ENCODE measurements at places on chromosomes 11 and 22. TPM values are rescaled to one million over a fixed set of nuclear protein-coding genes. Genes with fewer than 3 reads are reported as not detected.

OR9Q1 gene
- not detected for total RNA-seq

TRPM5 gene
- total RNA-seq, result not detected

- peak; percentile 58 for DNase-seq
Measured at GRCh38 chr11:23288003-23288783, 427.9 kb upstream of the CCDC179 start.

- peak; percentile 55 for DNase-seq
Measured at GRCh38 chr11:129785383-129786111, 30.1 kb upstream of the TMEM45B start.

GRCh38 chr11:88345408-88345807 lies 7.9 kb upstream of the CTSC start:
- no peak for DNase-seq

DNA sequence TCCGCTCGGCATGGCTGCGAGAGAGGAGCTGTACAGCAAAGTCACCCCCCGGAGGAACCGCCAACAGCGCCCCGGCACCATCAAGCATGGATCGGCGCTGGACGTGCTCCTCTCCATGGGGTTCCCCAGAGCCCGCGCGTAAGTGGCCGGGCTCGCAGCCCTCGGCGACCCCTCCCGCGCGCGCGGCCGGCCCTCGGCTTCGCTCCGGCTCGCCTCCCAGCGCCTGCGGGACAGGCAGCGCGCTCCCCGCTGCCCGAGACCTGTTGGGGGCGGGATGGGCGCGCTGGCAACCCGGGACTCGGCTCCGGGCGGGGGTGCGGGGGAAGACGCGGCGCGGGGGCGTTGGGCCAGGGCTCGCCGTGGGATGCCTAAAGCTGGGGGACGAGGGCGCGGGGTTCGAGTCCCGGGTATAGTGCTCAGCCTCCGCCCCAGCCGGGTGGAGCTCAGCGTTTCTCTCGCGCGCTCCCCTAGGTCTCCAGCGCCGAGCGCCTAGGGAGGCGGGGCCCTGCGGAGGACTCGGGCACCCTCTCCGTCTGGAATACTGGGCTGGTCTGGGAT lies 630 bp downstream of the UBASH3B start:
- no peak for DNase-seq

DNA sequence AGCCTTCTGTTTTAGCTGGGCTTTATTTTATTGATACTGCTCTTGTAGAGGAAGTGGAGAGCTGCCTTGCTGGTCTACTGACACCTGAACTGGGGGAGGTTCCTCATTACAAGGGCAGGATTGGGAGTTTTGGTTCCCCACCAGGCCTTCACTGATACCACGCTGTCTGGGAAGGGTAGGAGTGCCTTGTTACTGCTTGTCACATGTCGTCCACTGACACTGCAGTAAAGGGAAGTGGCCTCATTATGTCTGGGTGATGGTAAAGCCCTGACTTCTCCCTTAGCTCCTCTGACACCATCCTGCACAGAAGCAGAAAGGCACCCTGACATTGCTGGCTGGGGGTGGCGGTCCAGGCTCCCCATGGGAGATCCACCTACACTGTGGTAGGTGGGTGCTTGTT lies 38.7 kb upstream of the ELF5 start:
- DNase-seq, result no peak

- peak; percentile 81 for DNase-seq
Measured at GRCh38 chr11:123509737-123510578, 79.9 kb downstream of the GRAMD1B start.

- DNase-seq, result peak; percentile 91
Measured at GRCh38 chr11:2945031-2945756, 16.0 kb upstream of the PHLDA2 start.

DNA sequence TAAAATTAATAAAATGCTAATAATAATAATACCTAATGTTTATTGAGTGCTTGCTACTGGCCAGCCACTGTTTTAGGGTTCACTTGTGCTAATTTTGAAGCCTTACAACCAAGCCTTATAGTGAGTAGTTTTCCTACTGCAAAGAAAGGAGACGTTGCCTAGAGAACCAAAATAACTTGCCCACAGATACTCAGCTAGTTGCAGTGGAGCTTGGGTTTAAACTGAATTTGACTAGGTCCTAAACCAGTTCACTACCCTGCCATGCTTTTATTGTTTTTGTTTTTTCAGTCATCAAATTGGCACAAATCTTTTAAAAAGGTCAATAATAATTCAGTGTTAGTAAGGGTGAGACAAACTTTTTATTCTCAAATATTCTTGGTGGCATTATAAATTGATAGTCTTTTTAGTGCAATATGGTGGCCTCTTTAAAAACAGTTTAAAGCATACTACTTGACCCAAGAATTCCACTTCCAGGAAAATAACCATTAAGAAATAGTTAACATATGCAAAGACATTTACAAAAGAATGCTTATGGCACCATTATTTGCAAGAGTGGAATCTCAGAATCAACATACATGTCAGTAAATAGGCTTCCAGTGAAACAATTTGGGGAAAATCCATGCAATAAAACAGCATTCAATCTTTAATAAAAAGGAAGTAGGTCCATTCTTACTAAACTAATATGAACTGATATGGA lies 90.2 kb downstream of the OPCML start:
- no peak for DNase-seq

DNA sequence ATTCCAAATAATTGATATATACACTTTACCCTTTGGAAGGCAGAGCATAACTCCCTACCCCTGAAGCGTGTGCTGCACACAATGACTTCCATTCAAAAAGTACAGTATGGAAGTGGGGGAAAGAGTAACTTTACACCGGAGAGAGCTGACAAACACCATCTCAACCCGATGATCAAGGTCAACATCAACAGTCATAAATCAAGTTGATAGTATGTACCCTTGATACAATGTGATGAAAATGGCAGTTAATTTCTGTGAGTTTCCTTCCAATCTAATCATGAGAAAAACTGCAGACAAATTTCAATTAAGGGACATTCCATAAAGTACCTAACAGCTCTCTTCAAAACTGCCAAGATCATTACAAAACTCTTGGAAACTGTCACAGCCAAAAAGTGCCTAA lies 6.0 kb upstream of the DEUP1 start:
- no peak for DNase-seq

DNA sequence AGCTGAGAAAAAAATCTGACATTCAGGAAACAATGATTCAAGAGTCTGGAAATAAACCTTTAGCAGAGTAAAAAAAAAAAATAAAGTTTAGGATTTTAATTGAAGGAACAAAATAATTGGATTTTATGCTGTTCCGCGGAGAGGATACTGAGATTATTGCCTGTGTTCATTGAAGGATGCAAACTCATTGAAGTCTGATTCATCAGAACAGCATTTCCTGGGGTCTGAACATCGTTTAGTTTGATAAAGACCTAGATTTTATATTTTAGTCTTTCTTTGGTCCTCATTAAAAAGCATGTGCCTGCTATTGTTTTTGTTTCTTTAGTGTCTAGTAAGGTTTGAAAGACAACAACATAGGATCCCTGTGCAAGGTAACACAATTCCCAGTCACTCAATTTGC lies 4.5 kb downstream of the TLCD5 start:
- DNase-seq, result no peak

DNA sequence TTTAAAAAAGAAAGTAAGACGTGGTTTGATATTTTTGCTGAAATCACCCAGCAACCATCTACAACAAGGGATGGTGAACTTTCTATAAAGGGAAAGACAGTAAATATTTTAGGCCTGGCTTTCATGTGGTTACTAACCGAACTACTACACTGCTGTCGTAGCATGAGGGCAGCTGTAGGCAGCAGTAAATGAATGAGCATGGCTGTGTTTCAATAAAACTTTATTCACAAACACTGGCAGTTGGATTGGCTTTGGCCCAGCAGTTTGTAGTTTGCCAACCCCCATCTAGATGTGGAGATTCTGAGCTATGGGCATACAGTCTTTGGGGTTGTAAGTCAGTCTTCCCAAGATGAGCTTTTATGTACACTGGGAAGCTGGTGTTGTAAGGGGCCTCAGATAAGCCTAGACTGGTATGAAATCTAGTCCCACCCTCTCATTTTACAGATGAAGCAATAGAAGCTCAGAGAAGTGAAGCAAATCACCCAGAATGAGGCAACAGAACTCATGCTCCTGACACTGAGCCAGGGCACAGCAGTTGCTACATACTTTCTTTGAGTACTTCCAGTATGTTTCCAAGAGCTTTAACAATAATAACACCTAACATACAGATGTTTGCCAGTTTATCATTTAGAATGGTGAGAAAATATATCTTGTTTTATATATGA lies 204.4 kb downstream of the ADAMTS15 start:
- DNase-seq, result peak; percentile 99

GRCh38 chr22:30843245-30843644 lies 125.3 kb downstream of the MORC2 start:
- DNase-seq, result peak; percentile 37

GRCh38 chr11:107740271-107740670 lies 28.4 kb upstream of the SLN start:
- no peak for DNase-seq

Data from fibroblast of the aortic adventitia (primary cell).